ENCODE measurements at places on chromosomes 3 and 15. TPM values are rescaled to one million over a fixed set of nuclear protein-coding genes. Genes with fewer than 3 reads are reported as not detected.
A peak's percentile ranks its signal among the peaks of the same experiment; 100 is the strongest.

GRCh38 chr3:73568371-73568862, 56.3 kb downstream of the PDZRN3 start:
- DNase-seq = no peak

GRCh38 chr3:195255571-195256501, 15.1 kb downstream of the XXYLT1 start:
- DNase-seq = no peak

DNA sequence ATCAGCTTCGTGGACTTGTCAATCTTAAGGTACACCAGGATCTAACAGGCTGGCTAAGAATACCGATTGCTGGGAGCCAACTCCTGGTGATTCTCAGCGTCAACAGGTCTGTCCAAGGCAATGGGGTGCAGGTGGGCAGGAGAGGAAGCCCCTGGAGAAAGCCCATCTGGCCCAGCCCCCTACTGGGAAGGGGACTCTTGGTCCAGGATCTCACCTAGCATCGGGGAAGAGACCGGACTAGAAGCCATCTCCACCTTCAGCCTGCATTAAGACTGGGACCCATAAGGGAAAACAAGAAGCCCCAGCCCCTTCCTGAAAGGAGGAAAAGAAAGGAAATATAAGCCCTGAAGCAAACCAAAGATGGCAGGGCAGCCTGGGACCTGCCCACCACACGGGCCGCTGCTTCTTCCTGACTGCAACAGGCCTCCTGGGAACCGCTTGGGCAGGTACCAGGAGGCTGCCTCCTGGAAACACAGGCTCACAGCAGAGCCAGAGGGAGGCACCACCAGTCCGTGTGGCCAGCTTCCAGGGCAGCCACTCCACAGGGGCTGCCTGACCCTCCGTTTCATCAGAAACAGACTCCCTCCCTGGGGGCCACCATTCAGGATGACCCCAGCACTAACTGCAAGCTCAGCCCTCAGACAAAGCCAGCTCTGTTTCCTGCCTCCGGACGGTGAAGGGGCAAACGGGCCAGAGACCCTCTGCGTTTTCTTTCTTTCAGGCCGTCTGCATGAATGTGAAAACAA, 100.2 kb downstream of the LRIG1 start:
- DNase-seq = no peak

DNA sequence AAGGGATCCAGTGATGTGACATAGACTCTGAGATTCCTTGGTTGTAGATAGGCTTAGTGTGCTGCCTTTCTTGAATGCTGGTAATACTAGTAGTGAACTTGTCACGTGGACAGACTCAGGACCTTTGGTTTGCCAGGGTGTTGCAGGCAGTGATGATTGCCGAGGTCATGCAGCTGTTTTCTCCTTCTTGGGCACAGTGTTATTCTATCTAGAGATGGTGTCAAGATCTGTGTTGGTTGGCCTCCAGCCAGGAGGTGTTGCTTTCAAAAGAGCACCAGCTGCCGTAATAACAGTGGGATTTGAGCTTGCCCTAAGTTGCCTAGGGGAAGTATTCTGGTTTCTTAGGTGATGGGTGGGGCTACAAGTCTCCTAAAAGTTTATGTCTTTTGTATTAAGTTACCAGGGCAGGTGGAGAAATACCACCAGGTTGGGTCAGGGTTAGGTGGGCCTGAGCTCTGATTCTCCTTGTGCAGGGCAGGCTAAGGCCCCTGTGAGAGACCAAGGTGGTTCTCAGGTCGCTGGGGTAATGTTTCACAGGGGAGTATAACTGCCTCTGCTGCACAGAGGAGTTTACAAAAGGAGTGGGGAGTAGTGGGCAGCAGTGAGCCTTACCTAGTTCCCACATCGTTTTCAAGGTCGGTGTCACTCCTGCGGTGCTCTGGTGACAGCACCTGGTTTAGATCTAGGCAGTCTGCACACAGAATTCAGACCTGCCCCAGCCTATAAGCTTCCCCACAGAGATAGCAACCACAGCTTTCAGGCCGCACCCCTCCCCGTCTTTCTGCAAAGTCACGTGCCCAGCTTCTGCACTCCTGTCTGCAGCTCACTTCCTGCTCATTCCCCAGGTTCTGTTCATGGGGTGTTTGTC, 350.3 kb downstream of the DOCK3 start:
- no peak for DNase-seq

DNA sequence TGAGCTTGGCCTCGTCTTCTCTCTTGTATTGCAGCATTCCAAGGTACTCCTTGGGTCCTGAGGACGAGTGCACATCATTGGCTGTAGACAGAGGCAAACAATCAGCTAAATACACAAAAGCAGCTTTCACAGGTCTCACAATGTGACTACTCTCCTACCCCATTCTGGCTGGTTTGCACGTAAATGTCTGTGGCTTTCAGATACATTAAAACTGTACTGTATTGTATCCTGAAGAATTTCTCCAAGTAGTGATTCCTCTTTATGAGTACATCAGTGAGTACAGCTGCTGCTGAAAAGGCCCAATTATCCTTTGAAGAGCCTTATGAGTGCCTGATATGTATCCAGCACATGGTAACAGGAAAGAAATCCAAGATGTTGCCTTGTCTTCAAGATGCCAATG, 22.0 kb upstream of the GNB5 start:
- DNase-seq = no peak

- no peak for DNase-seq
Observed at GRCh38 chr3:153957421-153957820, 163.8 kb upstream of the ARHGEF26 start.

The METTL6 gene
- total RNA-seq = 43.3 TPM

- DNase-seq = peak; percentile 22
Observed at GRCh38 chr3:183824761-183825455, 469 bp downstream of the MAP6D1 start.

GRCh38 chr3:50227390-50228183, 8.4 kb upstream of the GNAI2 start:
- peak; percentile 91 for DNase-seq

Data from RPMI7951 (cell line).